Right hindlimb (tissue), 1 donor: ENCODE measurements at places on chromosomes 7 and 10.

DNA sequence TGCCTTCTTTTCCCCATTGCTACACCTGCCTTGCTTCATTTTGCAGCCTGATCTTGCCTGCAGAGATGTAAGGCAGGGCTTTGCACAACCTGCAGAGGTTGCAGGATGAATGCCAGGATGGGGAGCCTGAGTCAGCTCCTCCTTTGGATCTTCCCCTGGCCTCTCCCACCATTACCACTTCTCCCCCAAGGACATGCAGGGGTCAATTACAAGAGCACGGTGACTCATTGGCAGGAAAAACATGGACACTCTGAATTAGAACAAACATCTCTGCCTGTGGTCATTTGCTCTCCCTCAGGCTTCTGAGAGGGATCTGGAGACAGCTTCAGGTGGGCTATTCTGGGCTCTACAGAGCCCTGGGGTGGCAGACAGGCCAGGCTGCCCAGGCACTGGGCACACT, 89.2 kb downstream of the HERPUD2 start:
- no peak for DNase-seq

DNA sequence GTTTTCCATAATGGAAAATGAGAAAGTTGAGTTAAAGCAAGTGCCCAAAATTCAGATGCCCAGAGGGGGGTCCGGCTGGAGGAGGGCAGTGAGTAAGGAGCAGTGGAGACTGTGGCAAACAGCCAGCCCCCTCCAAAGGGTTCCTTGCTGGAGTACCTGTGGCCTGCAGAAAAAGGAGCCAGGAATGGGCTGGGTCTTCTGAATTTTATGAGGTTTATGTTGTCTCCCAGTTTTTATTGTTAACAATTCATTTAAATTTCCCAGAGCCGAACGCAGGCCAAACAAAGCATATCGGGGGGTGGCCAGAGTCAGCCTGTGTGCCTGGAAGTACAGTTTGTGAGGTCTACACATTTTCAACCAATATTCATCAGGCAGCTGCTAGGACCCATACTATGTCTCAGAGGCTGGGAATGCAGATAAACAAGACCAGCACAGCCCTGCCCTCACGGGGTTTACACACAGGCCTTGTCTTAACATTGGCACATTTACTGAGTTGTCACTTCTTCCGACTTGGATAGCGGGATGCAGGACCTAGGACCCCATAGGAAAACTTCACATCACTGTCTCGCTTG, 12.9 kb upstream of the CSGALNACT2 start:
- DNase-seq, result peak; percentile 18

- DNase-seq, result peak; percentile 31
These were observed 35.7 kb downstream of the NAPEPLD start for GRCh38 chr7:103113164-103113563.

- no peak for DNase-seq
These were observed 52.5 kb downstream of the CDHR3 start for GRCh38 chr7:106015381-106016218.

DNA sequence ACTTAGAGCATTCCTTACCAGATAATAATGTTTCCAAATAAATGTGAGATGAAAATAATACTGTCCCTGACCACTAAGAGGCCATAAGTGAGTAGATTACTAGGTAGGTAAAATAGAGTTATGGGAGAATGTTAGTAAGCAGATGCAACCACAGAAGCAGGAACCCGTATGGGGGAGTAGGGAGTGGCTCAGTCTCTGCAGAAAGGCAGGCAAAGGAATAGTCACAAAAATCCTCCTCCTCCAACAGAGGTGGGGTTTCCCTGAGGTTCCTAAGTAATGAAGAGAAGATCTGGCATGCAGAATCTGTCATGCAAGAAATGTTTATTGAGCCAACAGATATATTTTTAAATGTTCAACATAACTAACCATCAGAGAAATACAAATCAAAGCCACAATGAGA, 9.0 kb upstream of the YAE1 start:
- DNase-seq, result no peak

DNA sequence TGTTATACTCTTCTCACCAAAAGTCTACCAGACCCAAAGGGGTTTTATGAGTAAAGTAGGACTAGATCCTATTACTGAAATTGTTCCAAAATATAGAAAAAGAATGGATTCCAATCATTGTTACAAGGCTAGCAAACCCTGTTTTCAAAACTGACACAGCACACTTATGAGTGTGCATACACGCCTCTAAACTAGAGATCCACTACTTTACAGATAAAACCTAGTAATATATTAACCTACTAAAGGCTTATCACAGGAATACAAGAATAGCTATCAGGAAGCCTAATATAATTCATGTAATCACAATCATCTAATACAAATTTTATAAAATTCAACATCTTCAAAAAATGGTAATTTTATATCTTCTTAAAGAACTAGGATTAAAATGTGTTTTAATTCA, 52.2 kb downstream of the ERCC6 start:
- DNase-seq, result no peak

- DNase-seq, result no peak
These were observed 255.1 kb upstream of the MKLN1 start for GRCh38 chr7:131072505-131073091.

- no peak for DNase-seq
These were observed 109.6 kb upstream of the FAM3C start for GRCh38 chr7:121505540-121506182.

GRCh38 chr10:8352171-8353075, 297.9 kb downstream of the GATA3 start:
- DNase-seq, result no peak

DNA sequence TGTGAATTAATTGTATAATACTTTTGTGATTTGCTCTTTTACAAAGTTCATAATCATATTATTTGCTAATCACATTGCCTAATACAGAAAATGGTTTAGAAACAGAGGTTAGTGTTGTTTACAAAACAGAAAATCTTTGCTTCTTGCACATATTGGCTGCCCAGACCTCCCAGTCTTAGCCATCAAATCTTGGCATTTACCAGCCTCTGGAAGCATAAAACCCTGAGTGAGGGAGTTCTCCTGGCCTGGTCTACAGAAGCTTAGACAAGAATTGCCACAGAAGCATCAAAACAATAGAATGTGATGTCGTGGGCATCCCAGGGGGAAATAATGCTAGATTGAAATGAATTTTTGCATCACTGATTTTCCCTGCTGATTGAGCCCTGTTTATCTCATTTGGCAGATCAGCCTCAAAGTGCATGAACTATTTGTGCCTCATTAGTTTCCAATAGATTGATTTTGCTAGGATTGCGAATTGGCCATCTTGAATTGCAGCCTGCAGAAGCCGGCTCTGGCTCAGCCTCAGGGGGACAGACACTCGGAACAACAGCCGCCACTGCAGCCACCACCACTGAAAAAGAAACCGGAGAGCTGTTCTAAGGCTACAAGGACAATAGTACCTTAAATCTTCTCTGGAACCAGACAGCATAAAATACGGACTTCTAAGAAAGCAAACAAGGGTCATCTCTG, 11.1 kb upstream of the SORBS1 start:
- no peak for DNase-seq

DNA sequence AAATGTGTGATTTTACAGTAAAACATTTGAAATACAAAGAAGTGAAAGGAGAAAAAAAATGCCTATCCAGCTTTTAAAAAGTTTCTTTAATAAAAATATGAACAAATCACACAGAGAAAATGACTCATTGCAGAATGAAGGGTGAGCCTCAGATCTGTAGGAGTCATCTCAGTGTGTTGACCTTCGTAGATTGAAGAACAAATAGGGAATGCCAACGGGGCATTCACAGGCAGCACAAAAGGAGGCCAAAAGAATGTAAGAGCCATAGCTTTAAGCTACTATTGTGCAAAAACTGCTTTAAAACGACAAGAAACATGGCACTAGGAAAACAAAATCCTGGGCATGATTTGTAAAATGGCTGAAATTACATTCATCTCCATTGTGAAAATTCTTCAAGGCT, 782.7 kb upstream of the CELF2 start:
- no peak for DNase-seq

- no peak for DNase-seq
These were observed 5.4 kb downstream of the CHST15 start for GRCh38 chr10:124087672-124088634.

DNA sequence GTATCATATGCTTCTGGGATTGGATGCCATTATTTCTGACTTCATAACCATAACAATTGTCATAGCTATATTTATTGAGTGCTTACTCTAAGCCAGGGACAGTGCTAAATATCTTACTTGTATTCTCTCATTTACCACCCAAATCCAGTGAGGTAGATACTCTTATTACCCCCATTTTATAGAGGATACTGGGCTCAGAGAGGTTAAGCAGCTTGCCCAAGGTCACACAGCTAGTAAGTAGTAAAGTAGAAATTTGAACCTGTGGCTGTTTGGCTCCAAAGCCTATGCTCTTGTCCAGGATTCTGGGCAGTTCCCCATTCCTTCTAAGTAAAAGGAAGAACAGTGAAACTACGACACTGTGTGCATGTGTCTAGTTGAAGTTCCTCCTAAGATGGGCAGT, 56.5 kb downstream of the COL13A1 start:
- no peak for DNase-seq

- no peak for DNase-seq
These were observed 37.5 kb downstream of the CASD1 start for GRCh38 chr7:94547126-94547525.

DNA sequence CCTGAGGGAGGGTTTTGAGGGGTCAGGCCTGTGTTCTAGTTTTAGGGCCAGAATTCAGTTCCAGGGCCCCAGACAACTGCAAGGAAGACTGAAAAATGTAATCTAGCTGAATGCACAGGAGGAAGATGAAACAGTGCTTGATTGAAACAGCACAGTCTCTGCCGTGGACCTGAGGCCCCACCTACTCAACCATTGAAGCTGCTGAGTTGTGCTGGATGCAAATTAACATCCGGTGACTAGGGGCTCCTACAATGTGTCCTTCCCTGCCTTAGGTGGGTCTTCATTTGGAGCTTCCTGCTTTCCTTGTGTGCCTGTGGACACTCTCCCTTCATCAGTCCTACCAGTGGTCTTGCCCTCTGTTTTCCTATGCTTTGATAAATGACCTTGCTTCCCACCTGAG, 5.7 kb downstream of the GLRX3 start:
- no peak for DNase-seq

DNA sequence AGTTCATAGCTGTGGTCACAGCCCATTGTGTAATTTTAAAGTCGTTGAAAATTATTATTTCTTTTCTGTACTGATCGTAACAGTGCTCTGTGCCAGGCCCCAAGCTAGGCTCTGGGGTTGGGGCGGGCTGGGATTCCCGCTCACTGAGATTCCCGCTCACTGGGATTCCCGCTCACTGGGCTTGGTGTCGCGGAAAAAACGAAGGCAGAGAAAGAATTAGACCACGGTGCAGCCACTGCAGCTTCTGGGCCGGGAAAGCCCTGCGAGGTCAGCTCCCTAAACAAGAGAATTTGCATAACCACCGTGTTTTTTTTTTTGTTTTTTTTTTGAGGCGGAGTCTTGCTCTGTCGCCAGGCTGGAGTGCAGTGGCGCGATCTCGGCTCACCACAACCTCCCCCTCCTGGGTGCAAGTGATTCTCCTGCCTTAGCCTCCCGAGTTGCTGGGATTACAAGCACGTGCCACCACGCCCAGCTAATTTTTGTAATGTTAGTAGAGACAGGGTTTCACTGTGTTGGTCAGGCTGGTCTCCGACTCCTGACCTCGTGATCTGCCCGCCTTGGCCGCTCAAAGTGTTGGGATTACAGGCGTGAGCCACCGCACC, 31.2 kb downstream of the FOXK1 start:
- DNase-seq, result no peak
